ENCODE measurements at places on chromosomes 16 and 17.

DNA sequence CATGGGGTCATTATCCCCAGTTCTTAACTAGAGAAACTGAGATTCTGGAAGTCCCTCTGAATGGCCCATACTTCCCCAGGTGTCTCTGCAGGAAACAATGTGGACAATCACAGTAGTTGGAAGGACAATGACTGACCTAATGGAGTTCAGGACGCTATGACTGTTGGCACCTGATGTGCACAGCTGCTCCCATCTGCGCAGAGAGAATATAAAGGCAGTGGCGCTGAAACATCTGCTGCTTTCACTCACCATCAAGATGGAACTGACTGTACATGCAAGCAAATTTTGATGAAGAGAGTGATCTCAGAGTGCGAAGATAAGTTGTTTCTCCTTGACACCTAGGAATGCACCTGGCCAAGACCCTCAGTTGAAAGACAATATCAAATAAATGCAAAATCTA, 395.7 kb upstream of the ASIC2 start:
- no peak for DNase-seq

GRCh38 chr17:64356304-64356686, 34.4 kb downstream of the PECAM1 start:
- no peak for DNase-seq

DNA sequence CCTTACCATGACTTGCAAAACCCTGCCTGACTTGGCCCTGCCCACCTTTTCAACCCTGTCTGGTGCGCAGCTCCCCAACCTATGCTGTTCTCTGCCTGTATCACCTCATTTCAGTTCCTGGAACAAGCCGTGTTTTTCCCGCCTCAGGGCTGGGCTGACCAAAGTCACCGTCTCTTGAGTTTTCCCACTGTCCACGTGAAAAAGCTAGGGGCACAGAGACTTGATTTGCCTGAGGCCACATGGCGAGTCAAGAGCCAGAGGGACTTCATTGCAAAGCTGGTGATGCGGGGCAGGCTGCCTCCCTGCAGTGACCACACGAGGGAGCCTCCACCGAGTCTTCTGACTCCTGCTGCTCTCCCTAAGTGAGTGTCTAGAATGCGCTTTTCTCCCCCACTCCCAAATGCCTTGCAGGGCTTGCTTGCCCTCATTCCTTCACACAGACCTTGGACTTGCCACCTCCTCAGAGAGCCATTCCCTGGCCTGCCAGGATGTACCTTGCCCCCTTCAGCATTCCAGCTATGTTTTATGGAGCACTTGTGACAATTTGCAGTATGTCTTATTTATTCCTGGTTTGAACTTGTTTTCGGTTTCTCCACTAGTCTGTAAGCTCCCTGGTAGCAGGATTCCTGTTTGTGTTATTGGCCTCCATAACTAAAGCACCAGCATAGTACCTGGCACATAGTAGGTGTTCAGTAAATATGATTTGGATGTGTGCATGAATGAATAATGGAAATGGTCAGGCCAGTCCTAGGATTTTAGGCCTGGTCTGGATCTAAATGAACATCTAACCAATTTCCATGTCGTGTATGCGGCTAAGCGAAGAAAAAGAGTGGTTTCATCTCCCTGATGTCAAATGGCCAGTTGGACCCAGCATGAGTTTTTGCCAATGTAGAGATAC, 252.3 kb downstream of the SNX29 start:
- peak; percentile 31 for DNase-seq

DNA sequence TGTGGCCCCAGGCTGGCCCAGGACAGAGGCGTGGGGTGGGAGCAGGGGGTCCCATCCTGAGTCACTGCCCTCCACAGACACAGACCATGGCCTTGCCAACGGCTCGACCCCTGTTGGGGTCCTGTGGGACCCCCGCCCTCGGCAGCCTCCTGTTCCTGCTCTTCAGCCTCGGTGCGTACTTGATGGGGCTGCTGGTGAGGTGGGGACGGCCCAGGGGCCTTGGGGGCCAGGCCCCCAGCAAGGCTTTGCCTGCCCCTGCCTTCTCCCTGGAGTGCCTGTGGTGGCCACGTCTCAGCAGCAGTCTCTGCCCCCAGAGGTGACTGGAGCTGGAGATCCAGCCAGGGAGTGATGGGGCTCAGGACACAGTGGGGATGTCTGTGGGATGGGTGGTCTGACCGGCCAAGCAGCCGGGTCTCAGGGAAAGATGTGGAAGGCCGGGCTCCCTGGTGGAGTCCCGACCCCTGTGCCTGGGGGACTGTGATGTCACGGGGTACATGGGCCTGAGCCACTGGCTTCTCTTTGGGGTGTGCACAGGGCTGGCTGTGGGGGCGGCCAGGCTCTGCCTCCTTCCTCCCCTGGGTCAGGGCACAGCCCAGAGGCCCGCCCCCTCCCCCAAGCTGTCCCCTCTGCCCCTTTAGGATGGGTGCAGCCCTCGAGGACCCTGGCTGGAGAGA, 2.2 kb downstream of the MSLN start:
- no peak for DNase-seq

- DNase-seq: no peak
These were observed 22.1 kb downstream of the MAP1LC3B start for GRCh38 chr16:87414251-87414680.

DNA sequence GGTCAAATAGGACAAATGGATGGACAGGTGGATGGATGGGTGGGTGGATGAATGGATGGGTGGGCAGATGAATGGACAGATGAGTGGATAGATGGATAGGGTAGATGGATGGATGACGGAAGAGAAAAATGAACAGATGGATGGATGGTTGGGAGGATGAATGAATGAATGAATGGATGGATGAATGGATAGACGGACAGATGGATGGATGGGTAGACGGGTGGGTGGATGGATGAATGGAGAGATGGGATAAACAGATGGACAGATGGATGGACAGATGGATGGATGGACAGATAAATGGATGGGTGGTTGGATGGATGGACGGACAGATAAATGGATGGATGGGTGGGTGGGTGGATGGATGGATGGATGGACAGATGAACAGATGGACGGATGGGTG, 232.8 kb downstream of the GRIN2A start:
- no peak for DNase-seq

DNA sequence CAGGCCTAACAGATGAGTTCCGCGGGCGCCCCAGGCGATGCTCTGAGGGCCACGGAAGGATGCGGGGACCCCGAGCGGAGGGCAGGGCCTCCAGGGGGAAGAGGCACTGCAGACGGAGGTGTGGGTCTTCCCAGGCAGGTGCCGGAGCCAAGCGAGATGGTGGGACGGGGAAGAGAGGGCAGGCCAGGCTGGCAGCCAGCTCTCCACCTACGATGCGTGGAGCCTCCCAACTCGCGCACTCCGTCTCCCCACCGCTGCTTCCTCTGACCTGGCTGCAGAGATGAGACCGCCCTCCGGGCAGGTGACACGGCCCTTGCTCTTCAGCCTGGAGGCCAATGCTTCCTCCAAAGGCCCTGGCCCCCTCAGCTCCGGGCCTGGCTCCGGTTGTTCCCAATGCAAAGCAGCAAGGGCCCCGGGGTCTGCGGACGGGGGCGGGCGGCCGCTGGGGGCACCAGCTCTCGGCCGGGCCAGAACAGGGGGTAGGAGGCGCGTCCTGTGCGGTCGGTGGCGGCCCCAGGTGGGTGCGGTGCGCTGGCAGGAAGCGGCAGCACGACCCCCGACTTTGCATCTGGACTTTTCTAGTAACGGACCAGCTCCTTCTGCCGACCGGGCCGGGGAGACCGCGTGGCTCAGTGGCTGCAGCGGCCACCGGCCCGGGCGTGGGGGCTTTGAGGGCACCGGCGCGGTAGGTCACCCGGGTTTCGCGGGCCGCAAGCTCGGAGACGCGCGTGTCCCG, 1.5 kb upstream of the SOX8 start:
- no peak for DNase-seq

DNA sequence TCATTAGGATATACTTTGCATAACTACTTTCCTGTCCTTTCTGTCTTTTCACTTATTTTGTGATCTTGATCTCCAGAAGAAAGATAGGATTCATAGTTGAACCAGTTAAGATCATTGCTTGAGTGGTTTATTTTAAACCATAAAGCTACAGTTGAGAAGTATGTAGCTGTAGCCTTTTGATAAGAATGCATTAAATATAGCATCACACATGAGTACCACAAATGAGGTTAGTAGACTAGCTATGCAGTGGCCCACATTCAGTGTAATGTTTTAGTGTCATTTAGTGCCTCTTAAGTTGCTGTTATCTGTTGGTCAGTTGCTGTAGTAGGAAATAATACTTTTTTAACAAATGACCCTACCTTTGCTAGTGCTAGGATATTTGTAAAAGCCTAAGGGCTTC, 1.3 kb downstream of the NLK start:
- DNase-seq: no peak

DNA sequence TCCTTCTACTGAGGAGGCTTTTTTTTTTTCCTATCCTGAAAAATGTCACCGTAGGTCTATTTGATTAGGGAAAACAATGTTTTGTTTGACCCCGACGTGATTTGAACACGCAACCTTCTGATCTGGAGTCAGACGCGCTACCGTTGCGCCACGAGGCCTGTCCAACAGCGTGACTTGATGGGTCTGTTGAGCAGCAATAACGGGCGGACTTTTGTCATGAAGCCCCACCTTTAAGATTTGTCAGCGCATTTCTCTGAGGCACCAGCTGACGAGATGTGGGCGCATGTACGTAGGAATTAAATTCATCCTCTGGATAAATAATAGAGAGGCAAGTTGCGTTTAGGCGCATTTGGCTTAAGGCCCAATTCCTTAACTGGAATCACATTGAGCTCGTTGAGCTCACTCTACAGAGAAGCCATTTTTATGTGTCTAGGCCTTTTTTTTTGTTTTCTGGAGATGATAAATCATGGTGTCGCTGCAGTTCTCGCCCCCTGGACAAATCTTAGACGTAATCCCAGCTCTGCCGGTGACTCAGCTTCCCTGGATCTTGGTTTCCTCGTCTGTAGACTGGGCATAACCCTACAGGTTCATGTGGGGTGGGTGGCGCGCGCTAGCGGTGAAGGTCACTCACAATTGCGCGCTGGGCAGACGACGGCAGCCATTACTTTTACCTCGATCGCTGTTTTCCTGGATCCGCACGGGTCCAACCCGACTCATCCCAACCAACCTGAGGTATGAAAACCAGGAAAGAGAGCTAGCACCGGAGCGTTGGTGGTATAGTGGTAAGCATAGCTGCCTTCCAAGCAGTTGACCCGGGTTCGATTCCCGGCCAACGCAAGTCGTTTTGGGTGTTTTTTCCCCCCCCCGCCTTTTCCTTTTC, 10.6 kb upstream of the AURKB start:
- DNase-seq: peak; percentile 95

GRCh38 chr17:50627782-50628601, 6.7 kb upstream of the ABCC3 start:
- peak; percentile 78 for DNase-seq

GRCh38 chr17:74608511-74608910, 15.0 kb downstream of the CD300E start:
- DNase-seq: no peak

DNA sequence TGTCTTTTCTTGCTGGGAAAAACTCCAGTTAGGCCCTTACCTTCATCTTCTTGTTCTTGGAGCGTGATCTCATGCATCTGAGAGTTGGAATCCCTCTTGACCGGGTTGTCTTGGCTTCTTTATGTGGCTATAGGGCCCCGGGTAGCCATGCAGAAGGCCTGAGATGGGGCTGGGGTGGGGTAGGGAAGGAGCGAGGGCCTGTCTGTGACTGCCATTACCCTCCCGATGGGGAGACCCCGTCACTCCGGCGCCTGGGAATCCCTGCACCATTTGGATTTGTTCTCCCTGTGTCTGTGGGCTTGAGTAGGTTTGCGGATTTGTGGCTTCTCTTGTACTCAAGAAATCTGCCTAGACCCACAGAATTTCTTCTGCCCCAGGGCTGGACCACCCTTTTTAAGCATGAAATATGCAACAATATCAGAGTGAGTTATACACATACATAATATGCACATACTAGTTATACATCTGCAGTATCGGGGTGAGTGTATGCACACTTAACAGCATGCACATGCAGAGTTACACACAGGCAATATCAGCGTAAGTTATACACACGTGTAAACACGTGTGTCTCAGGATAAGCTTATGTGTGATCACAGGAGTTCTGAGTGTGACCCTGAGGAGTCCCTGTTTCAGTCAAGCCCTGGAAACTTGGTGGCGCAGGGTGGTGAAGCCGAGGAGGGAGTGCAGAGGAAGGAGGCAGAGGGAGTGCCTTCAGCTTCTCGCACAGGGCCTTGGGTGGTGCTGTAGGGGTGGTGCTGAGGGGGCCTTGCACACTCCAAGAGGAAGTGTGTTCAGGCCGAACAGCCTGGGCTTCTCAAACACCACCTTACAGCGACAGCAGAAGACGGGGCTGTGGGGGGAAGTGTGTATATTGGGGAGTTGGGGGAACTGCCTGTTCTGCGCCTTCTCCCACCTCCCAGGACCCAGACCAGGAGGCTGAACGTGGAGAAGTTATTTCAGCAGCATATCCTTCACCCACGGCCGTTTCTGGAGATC, 18.5 kb downstream of the CCDC42 start:
- no peak for DNase-seq

DNA sequence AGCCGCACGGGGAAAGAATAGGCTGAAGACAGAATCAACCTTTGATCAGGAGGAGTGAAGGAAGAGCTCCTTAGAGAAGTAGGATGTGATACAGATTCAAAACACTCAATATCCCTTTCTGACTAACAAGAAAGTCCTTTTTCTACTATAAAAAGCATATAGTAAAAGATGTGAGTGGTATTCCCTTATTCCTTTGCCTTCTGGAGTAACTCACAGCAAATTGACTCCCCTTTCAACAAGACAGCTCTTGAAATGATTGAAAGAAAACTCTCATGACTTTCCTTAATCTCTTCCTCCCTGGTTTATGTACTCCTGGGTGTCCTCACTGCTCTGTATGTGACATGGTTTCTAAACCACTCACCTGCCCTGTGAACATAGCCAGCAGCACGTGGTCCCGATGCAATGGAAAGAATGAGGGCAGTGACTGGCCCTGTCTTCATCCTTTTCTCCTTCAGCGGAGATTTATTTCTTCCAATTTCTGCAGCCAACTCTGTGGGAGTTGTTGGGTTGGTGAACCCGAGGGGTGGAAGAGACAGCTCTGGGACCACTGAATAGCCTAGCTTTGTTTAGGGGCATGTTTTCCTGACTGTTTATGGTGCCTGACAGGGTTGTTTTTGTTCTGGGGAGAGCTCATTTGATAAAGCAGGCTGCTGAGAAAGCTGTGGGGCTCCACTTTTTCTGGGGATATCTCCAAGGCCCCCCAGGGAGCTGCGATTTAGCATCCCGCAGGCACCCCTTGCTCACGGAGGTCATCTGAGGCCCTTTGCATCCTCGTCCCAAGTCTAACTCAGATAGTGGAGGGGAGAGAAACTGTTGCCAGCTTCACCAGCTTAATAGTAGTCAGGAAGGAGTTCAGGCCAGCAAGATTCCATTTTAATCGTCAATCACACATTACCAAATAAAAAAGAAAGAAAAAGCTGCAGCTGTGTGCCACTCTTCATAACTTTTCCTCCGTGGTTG, 46.7 kb downstream of the MAP2K6 start:
- DNase-seq: no peak

GRCh38 chr17:39132192-39132610, 19.2 kb downstream of the PLXDC1 start:
- peak; percentile 42 for DNase-seq

GRCh38 chr17:81406117-81406953, 11.1 kb downstream of the BAHCC1 start:
- DNase-seq: no peak

GRCh38 chr16:10080051-10080772, 102.0 kb downstream of the GRIN2A start:
- peak; percentile 81 for DNase-seq

All from mucosa of gallbladder (tissue), 1 donor.